ENCODE measurements at places on chromosomes 5 and 9. TPM values are rescaled to one million over a fixed set of nuclear protein-coding genes. Genes with fewer than 3 reads are reported as not detected.

DNA sequence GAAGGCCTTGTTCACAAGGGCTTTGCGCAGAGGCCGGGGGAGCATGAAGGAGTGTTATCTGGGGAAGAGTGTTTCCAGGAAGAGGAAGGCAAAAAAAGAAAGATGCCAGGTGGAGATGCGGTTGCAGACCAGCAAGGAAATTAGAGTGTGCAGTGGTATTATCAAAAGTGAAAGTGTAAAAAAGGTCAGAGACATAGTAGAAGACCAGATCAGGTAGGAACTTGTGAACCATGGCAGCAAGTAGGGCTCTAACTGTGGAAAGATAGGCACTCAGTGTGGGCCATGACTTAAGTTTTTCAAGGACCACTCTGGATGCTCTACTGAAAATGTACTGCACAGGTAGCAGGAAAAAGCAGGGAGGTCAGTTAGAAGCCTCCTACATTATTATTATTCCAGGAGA, 90.1 kb upstream of the SPOCK1 start:
- DNase-seq, result no peak

DNA sequence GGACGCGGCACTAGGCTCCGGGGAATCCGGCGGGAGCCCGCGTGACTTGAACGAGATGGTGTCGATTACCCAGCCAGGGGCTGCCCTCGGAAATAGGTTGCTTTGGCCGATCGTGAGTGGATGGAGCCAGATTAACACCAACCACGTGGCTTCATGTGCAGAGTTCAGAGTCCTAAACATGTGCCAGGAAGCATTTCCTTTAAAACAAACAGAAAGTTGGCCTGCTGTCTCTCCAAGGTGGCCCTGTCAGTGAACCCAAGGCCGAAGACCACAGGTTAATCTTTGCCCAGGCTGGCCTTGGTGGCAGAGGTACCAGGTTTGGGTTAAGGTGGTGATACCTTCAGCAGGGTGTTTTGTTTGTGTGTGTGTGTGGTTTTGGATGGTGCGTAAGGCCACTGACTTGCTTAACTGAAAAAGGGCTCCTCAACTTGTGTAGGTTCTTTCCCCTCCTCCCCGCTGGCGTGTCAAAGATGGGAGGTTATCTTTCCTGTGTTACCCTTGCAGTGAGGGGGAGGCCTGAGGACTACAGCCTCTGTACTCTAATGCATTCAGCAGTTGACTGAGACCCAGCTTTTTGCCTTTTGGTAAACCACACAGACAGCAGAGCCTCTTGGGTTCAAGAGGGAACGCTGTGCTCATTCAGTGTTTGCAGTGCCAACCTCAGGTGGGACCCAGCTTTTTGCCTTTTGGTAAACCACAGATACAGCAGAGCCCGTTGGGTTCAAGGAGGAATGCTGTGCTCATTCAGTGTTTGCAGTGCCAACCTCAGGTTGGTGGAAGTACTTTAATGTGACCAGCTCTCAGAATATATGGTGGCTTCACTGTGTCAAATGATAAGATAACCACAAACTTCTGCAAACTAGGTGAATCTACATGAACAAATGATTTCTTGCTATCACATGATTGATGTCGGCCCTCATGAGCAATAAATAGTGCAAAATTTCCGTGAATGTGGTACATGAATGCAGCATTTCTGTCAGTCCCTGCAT, 1.4 kb downstream of the IQGAP2 start:
- no peak for DNase-seq

DNA sequence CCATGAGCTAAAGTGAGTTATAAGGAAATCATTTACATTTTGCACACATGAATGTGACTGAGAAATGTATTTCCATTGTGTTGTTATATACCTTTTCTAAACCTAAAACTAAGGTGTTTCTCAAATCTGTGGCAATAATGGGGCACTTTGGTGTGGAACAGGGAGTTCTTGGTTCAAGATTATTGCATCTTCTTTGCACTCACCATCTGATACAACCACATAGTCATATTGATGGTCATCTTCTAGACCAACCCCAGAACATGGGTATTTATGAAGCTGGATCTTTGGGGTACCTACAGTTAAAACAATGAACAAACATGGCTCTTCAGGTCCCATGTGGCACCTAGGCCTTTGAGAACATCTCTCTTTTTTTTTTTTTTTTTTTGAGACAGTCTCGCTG, 24.6 kb upstream of the SHOC1 start:
- no peak for DNase-seq

GRCh38 chr5:154966874-154967273, 26.0 kb downstream of the MRPL22 start:
- DNase-seq, result no peak

GRCh38 chr9:129414993-129415941, 205.6 kb downstream of the C9orf50 start:
- no peak for DNase-seq

- no peak for DNase-seq
Measured at GRCh38 chr5:551406-551805, 27.2 kb upstream of the SLC9A3 start.

The MBLAC2 gene
- total RNA-seq, result 5.1 TPM

The PCDHGB1 gene
- 4.3 TPM for total RNA-seq

The SPAG8 gene
- total RNA-seq, result 1.6 TPM

The HBEGF gene
- 2.4 TPM for total RNA-seq

The DRD1 gene
- not detected for total RNA-seq

The CSNK1G3 gene
- 86.1 TPM for total RNA-seq

The PIP5K1B gene
- total RNA-seq, result 1.3 TPM

The IRX1 gene
- total RNA-seq, result 7.6 TPM

Measured in neural progenitor cell (in vitro differentiated cells).